ENCODE measurements at places on chromosomes 4 and X. TPM values are rescaled to one million over a fixed set of nuclear protein-coding genes. Genes with fewer than 3 reads are reported as not detected.

MAGT1 gene
- total RNA-seq: 75.0 TPM

ACE2 gene
- total RNA-seq: 1.5 TPM

TMEM271 gene
- total RNA-seq: not detected

DIPK2B gene
- 0.20 TPM for total RNA-seq

SNX12 gene
- total RNA-seq: 19.4 TPM

KLB gene
- 22.0 TPM for total RNA-seq

ADH1A gene
- total RNA-seq: 355 TPM

XAGE2 gene
- total RNA-seq: not detected

IGSF1 gene
- 0.40 TPM for total RNA-seq

PLAC8 gene
- total RNA-seq: 6.8 TPM

TMEM144 gene
- total RNA-seq: 1.5 TPM

SLC34A2 gene
- 2.6 TPM for total RNA-seq

NR0B1 gene
- total RNA-seq: not detected

GAGE13 gene
- not detected for total RNA-seq

DNAAF6 gene
- total RNA-seq: not detected

BANK1 gene
- 0.10 TPM for total RNA-seq

GPR143 gene
- 0.78 TPM for total RNA-seq

COL4A6 gene
- total RNA-seq: 0.08 TPM

MMRN1 gene
- 5.0 TPM for total RNA-seq

SLC10A7 gene
- total RNA-seq: 8.6 TPM

TCEAL6 gene
- total RNA-seq: not detected

DACH2 gene
- not detected for total RNA-seq

PAGE5 gene
- 0.73 TPM for total RNA-seq

PAGE1 gene
- total RNA-seq: not detected

CT45A2 gene
- total RNA-seq: not detected

PCDH18 gene
- total RNA-seq: 1.3 TPM

MED12 gene
- 9.6 TPM for total RNA-seq

OTUD5 gene
- total RNA-seq: 21.8 TPM

SH3D19 gene
- total RNA-seq: 38.7 TPM

CPZ gene
- total RNA-seq: 0.45 TPM

PLXNB3 gene
- 1.4 TPM for total RNA-seq

TECRL gene
- not detected for total RNA-seq

HERC3 gene
- total RNA-seq: 12.3 TPM

WWC2 gene
- total RNA-seq: 43.2 TPM

MAGEC3 gene
- not detected for total RNA-seq

PPP1R2C gene
- not detected for total RNA-seq

AP1AR gene
- total RNA-seq: 13.4 TPM

ARMCX1 gene
- total RNA-seq: 0.88 TPM

SRPX2 gene
- 3.6 TPM for total RNA-seq

ESX1 gene
- not detected for total RNA-seq

TMEM150C gene
- 8.1 TPM for total RNA-seq

DCLK2 gene
- total RNA-seq: 0.68 TPM

CXXC4 gene
- total RNA-seq: 0.38 TPM

GEMIN8 gene
- 7.5 TPM for total RNA-seq

MAB21L2 gene
- 0.48 TPM for total RNA-seq

ERVMER34-1 gene
- total RNA-seq: not detected

PWWP3B gene
- total RNA-seq: 1.2 TPM

TMEM255A gene
- total RNA-seq: 0.05 TPM
